A549 treated with Mapracorat at 1 μM for 4 hours (cell line): ENCODE measurements at places on chromosomes 16 and 17. TPM values are rescaled to one million over a fixed set of nuclear protein-coding genes. Genes with fewer than 3 reads are reported as not detected.

Gene RAC3
- 27.4 to 40.9 TPM (median 39.9 TPM) in 5 replicates for total RNA-seq

Gene TEKT1
- total RNA-seq, result 0.04 to 0.23 TPM (median 0.07 TPM) in 4 of 5 replicates, not detected in the other

Gene CTRB1
- total RNA-seq, result not detected in 5 replicates

Gene MPV17L
- 4.3 to 6.9 TPM (median 5.2 TPM) in 5 replicates for total RNA-seq

Gene CHAD
- not detected in 5 replicates for total RNA-seq

Gene TMEM94
- total RNA-seq, result 41.3 to 47.9 TPM (median 45.7 TPM) in 5 replicates

Gene TLCD3B
- total RNA-seq, result 0.11 to 0.49 TPM (median 0.31 TPM) in 5 replicates

Gene LRRC75A
- 0.93 to 1.3 TPM (median 1.1 TPM) in 5 replicates for total RNA-seq

Gene MYH2
- total RNA-seq, result not detected in 5 replicates

Gene CSNK2A2
- total RNA-seq, result 50.3 to 63.1 TPM (median 52.9 TPM) in 5 replicates

Gene SLFN13
- total RNA-seq, result 3.3 to 4.3 TPM (median 3.6 TPM) in 5 replicates

Gene MYH13
- total RNA-seq, result not detected in 5 replicates

Gene SDR42E2
- not detected in 5 replicates for total RNA-seq

Gene KCNH4
- 0.28 to 0.48 TPM (median 0.41 TPM) in 5 replicates for total RNA-seq

Gene ITGAL
- 0.03 to 0.21 TPM in 2 of 5 replicates, not detected in the others for total RNA-seq

Gene STH
- total RNA-seq, result not detected in 5 replicates

Gene NOG
- 0.78 to 1.4 TPM (median 1.1 TPM) in 5 replicates for total RNA-seq

Gene CA4
- total RNA-seq, result 0.12 to 0.24 TPM (median 0.23 TPM) in 3 of 5 replicates, not detected in the others
